ENCODE measurements at places on chromosomes 12 and 14.
A peak's percentile ranks its signal among the peaks of the same experiment; 100 is the strongest.

GRCh38 chr12:67220065-67220464 is 49.1 kb upstream of the CAND1 start:
- no peak for DNase-seq

DNA sequence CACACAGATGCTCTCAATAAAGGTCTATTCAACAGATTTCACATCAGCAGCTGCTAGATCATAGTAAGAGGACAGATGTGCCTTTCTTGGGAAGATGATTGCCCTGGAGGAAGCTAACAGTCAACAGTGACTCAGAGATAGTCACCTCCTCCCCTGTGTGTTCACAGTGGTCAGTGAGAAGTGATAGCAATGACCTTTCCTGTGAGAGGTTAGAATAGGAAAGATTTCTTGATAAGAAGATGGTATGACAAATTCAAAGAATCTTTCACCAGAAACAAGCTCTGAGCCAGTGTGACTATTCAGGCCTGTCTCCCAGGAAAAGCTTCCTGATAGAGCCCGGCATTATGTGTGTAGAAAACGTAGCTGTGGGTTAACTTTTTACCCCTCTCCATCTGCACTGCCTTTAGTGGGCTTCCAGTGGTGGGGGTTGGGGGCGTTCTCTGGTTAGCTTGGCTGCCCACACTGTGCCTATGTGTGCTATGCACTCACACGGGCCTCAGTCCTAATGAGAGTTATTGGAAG is 66.4 kb upstream of the ARHGAP5 start:
- DNase-seq = no peak

- DNase-seq = no peak
Observed at GRCh38 chr14:56632195-56632594, 52.6 kb downstream of the TMEM260 start.

DNA sequence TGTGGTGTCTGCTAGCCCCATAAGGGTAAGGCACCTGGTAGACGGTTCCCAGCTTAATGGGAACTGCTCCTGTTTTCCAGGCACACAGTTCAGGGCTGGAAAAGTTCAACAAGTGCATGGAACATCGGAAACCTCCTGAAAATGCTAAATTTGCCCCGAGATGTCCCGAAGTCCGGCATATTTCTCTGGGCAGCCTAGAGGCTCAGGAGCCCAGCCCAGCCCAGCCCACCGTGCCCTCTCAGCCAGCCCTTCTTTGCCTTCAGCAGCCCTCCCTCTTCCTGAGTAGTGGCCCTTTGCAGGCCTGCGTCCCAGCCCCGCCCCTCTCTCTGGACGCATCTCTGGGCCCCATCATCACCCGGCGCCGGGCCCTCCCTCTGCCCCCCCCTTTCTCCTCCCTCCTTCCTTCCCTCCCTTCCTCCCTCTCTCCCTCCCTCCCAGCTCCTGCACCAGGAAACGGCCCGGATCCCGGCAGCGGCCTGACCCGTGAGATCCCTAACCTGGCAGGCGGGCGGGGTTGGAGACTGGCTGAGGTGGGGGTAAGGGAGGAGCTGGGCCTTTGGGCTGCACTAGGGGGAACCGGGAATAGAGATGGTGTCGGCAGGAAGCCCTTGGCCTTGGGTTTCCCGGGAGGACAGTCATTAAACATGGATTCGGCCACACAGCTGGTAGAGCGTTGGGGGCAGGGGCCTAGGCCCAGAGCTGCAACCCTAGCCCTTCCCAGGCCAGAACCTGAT is at the start of gene BCL2L2:
TSS of gene BCL2L2 (plus strand) at position 422 of the 734 bp plus-strand sequence. CDS start 935 bp downstream, outside the sequence.
- peak; percentile 75 for DNase-seq

Data from suppressor macrophage treated with lipopolysaccharide for 1 hour (primary cell).